Astrocyte (in vitro differentiated cells and primary cell): ENCODE measurements at places on chromosomes 13 and 19.

- DNase-seq = peak; percentile 63
Measured at GRCh38 chr13:20924758-20925394, 22.3 kb upstream of the XPO4 start.

- DNase-seq = peak; percentile 83
Measured at GRCh38 chr13:37412241-37412921, 186.2 kb downstream of the POSTN start.

- DNase-seq = no peak
Measured at GRCh38 chr13:23629566-23630272, 59.5 kb downstream of the TNFRSF19 start.

DNA sequence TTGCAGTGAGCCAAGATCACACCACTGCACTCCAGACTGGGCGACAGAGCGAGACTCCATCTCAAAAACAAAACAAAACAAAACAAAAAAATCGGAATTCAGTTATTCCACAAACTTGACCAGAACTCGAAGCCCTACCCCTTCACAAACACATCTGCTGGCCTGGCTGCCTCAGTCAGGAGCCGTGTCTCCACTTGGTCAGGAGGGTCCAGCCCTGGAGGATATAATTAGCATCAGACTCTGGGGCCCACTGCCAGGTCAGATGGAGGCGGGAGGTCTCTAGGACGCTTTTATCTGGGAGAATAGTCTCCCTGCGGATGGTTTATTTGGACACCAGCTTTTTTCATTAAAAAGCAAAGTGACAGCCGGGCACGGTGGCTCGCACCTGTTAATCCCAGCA is 8.0 kb downstream of the ELL start:
- DNase-seq = no peak

DNA sequence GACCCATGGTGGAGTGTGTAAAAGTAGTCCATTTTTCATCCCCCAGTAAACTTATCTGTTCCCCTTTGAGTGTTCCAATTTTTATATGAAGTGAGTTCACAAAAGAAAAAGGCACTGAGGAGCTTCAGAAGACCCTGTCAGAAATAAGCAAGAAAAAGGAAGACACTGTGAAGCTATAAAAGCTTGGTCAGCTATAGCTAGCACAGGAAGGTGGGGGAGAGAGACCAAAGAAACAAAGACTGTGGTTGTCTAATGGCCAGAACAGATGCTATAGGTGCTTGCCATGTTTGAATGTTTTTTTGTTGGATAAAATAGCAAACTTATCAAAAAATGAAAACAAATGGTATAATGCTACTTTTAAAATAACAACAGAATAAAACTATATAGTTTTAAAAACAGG is 46.5 kb downstream of the RCBTB2 start:
- no peak for DNase-seq

GRCh38 chr13:44578067-44578400 is 1.9 kb upstream of the TSC22D1 start:
- DNase-seq = no peak

- DNase-seq = peak; percentile 34
Measured at GRCh38 chr13:30224732-30225131, 82.6 kb downstream of the KATNAL1 start.

DNA sequence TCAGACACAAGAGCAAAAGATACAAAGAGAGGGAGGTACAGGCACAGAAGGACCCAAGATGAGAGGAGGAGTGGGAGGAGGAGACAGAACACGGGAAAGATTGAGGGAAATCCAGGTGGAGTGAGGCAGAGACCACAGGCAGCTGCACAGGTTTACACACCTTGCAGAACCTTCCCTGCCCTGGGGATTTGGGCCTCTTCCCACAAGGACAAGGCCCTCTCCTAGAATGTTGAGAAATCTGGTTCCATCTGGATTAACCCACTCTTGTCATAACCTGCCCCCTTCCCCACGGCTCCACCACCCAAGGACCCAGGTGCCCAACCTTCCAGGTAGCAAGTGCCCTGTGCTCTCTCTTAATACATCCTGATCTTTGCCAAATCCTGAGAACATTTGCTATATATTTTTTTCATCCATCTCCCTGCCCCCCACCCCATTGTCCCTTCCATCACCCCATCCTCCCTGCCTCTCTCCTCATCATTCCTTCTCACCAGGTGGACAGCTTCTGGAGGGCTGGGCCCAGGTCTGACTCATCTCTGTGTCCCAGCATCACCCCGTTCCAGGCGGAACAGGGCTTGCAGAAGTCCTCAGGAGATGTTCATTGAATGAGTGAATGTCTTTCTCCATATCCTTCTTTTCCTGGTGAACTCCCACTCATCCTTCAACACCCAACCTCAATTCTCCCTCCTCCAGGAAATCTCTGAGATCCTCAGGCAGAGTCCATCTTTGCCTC is 8.8 kb upstream of the KLK8 start:
- DNase-seq = no peak

- peak; percentile 70 for DNase-seq
Measured at GRCh38 chr13:100234524-100235136, 145.7 kb downstream of the PCCA start.

DNA sequence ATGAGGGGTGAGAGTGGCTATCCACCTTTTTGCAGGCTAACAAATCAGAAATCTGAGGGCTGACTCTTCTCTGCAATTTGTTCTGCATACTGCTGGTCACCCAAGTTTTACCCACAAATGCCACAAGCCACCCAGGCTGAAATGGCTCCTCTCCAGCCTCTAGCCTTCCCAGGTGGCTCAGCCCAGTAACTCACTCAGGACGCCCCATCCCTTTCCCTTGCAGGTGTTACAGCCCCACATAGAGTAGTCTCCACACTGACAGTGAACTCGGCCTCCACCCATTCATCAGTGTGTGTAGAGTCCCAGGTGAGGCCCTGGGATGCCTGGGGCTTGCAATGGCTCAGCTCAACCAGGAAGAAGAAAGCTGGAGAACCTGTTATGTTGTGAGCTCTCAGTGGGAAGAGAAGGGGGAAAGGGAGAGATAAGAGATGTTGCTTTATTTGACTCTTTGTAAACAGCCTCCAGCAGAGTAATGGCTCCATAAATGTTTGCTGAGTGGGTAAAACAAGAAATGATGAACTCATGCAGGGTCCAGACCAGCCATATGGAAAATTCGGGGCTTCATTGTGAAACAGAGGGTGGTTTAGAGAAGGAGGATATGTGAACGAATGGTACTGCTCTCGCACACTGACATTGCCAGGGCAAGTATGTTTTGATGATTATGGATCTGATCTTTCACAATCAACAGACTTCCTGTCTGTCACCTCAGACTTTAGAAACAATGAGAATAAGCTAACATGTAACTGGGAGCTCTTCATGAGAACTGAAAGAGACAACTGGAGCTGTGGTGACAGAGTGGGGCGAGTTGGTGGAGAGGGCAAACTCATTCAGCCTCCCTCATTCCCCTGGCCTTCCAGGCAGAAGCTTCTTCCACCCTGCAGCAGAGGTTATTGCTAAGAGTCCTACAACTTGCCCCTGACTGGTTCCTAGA is 74.2 kb upstream of the RFC3 start:
- DNase-seq = no peak

- peak; percentile 90 for DNase-seq
Measured at GRCh38 chr13:37194428-37194861, 89.0 kb upstream of the CSNK1A1L start.

DNA sequence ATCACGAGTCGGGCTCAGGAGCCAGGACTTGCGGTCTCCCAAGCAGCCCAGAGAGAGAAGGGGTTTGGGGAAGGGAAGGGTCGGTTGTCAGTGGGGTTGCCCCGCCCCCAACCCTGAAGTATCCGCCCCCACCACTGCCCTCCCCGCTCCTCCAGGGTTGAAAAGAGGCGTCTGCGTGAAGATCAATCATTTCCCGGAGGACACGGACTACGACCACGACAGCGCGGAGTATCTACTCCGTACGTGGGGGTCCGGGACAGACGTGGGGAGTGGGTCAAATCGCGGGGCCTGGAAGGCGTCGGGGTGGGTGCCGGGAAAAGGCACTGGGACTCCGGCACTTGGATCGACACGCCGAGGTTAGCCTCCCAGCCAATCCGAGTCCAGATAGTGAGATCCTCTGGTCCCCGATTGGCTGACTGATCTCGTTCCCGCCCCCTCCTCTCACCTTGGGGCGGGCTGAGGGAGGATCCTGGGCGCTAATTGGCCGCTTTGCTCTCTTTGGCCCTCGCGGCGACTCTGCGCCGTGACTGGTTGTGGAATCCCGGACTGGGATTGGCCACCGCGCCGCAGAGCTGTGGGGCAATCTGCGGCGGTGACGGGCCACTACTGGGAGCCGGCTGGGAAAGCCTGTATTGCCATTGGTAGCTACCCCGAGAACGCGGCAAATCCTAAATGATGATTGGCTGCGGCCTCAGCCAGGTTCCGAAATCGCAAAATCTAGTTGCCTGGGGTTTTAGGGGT is 13.3 kb upstream of the CACNG6 start:
- DNase-seq = peak; percentile 83

GRCh38 chr13:41827507-41828213 is 133.2 kb downstream of the VWA8 start:
- peak; percentile 92 for DNase-seq

DNA sequence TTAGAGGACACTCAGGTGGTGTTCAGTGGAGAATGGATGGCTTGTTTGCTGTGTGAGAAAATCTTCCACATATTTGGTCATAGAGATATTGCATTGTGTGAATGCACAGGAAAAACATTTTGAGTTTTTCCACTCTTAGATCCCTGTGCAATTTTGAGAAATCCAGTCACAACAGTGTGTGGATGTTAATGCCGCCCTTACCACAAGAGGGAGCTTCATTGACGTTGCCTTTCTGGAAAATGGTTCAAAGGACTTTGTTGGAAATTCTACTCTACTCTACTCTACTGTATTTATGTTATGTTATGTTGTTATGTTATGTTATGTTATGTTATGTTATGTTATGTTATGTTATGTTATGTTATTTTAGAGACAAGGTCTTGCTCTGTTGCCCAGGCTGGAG is 13.4 kb downstream of the ZNF20 start:
- DNase-seq = no peak
